ENCODE measurements at places on chromosomes 11 and 22. TPM values are rescaled to one million over a fixed set of nuclear protein-coding genes. Genes with fewer than 3 reads are reported as not detected.

DNA sequence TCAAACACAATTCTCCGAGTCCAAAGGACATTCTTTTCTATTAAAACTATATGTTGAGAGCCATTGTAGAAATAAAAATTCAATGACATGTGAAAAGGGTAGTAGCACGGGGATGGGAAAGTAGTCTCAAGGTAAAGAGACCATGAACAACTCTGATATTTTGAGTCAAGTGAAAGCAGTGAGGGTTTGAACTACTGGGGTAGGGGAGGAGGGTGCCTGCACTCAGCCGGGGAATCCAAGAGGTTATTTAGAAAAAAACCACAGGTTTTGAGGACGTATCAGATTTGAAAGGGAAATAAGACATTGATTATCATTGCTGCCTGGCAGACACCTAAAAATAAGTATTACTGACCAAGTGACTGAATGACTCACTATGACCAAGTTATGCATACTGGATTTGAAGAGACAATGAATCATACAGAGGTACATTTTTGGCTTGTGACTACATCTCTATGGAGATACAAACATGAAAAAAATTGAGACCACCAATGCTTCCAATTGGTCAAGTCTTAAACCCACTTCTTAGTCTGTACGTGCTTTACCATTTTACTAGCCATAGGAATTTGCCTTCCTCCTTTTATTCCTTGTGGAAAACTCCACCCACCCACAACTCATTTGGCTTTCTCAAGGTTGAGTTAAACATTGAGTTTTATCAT, 2.2 kb upstream of the OR52H1 start:
- no peak for DNase-seq

- no peak for DNase-seq
Measured at GRCh38 chr22:35729309-35729698, 11.6 kb downstream of the APOL5 start.

- DNase-seq: no peak
Measured at GRCh38 chr22:28887725-28888459, 4.5 kb downstream of the ZNRF3 start.

DNA sequence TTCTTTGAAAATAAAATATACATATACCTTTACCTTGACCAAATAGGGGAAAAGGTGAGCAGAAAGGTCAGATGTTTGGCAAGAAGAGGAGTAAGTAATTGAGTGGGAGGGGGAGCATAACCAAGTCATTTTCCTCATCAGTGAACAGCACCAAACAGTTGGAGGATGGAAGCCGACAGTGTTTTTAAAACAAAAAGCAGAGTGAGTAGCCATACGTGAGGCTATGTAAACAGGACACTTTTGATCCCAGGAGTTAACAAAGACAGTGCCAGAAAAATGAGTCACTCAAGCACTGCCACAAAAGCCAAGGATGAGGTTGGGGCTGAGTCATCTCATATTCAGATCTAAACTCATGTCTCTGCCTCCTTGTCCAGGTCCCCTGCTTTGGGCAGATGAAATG, 734.7 kb downstream of the KCNA4 start:
- DNase-seq: no peak

GRCh38 chr22:37044634-37045625, 6.6 kb upstream of the KCTD17 start:
- DNase-seq: no peak

DNA sequence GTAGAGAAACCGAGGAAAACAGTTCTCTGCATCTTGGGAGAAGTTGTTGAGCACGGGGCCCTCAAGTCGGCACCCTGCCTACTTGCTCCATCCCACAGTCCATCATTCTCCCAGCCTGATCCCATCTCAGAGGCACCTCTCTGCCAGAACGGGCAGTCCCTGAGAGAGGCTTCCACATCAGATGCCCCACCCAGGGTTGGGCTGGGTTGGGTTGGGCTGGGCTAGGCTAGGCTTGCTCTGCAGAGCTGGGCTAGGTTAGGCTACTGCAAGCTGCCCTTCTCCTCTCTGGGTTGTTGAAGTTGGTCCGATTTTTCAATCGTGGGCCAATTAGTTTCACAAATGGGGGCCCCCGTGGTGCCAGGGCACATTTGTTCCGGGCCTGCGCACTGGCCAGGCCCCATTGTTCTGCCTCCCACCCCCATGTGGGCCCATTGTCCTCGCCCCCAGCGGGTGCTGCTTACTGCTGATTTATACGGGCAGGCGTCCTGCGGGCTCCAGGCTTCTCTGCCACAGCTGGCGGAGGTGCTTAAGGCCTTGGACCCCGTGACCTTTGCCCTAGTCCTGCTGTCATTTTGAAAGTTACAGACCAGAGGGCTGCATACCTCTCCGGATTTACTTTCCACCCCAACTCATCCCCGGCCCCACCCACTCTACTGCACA, 63.7 kb upstream of the NNMT start:
- DNase-seq: no peak

DNA sequence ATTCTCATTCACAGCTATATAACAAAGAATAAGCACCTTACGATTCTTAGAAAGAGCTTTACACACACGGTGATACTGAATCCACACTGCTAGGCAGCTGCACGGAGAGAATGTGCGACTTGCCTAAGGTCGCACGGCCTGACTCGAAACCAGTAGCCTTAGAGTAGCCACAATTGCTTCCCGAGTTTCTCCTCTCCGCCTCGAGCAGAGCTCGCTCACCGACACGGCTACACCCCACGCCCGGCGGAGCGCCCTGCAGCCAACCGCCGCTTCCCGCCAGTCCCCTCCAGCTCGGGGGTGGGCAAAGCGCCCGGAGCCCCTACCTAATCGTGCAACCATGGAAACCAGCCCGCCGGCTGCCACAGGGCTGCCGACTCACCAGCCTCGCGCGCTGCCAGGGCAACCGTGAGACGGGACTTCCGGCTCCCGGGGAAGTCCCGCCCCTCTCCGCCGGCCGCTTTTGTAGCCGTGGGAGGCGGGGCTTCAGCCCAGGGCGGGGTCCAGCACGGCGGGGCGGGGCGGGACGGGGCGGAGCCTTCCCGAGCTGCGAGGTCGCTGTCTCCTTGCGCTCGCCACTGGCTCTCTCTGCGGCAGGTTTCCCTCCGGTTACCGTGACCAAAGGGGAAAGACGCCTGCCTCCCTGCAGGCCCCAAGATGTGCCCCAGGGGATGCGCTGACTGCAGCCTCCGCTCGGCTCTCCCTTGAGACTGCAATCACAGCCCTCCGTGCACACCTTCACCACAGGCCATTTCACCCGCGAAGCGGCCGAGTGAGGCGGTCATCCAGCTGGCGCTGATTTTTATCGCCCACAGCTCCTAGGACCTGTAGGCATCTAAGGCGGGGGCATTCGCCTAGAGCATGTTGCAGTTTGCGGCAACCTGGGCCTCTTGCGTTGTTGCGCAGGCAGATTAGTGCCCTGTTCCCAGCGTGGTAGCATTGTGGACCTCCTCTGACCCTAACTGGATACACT, 1.1 kb downstream of the BSCL2 start:
- peak; percentile 94 for DNase-seq

GRCh38 chr11:533586-534395, 1.6 kb downstream of the HRAS start:
- no peak for DNase-seq

DNA sequence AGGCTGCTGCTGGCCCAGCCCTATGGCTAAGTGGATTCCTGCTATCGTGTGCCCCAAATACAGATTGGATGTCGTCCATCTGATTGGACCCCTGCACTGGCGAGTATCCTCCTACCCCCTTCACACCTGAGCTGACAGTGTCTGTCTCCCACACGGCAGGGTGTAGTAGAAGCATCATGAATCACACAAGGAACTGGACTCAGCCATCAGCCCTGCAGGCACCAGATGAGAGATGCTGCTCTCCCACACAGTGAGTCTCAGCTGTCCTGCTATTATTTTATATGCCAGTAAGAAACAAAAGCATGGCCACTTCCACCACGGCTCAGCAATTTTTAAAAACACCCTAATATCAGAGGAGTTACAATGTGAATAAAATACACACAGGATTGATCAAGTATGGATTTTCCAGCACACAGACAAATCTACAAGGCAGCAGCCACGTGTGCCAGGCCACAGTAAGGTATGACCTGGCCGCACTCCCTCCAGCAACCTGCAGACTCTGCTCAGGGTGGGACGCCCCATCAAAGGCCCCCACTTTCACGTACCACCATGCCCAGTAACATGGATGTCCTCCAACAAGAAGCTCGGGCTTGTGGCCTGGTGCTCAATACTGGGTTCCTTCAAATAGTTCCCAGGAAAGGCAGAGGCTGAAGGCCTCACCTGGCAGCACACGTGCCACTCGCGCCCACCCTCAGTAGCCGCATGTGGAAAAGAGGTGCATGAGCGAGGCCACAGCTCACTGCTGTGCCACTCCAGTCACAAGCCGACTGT, 16.4 kb upstream of the SLC25A1 start:
- DNase-seq: no peak

DNA sequence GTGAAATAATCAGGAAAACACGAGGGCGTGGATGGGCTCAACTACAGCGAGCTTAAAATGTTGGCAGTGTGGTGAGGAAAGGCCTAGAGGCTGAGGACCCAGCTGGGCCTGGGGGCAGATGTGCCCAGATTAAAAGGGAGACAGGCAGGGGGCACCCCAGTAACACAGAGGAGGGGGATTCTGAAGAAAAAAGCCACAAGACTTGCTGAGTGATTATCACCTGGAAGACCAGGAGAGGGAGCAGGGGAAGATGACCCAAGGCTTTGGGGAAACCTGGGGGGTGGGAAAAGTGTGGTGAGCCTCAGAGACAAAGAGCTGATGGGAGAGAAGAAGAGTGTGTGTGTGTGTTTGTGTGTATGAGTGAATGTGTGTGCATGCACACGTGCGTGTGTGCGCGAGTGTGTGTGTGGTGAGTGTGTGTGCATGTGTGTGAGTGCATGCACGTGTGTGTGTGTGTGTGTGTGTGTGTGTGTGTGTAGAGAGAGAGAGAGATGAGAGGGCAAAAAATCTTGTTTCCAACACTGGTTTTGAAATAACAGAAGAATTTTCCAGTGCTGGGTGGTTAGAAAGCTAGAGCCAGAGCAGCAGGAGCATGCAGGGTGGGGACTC, 500.5 kb downstream of the BUD13 start:
- no peak for DNase-seq

DNA sequence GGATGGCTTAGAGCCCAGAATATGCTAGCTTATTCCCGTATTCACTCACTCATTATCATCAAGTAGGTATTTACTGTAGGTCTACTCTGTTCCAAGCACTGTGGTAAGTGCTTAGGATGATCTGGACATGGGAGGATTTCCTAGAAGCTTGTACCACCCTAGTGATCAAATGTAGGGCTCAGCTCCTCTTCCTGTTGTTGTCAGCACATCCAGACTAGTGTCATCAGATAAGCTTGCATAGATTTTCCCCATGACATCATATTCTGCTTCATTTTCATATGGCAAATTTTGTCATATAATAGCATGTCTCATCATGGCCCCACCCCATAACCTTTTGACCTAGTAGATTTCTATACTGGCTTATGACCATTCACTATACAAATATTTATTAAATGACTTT, 19.3 kb upstream of the NUCB2 start:
- DNase-seq: no peak

- DNase-seq: no peak
Measured at GRCh38 chr11:111910676-111911562, 651 bp downstream of the CRYAB start.

GRCh38 chr11:4763096-4763495, 6.6 kb downstream of the OR51F1 start:
- no peak for DNase-seq

- no peak for DNase-seq
Measured at GRCh38 chr22:45932071-45932470, 44.9 kb downstream of the WNT7B start.

DNA sequence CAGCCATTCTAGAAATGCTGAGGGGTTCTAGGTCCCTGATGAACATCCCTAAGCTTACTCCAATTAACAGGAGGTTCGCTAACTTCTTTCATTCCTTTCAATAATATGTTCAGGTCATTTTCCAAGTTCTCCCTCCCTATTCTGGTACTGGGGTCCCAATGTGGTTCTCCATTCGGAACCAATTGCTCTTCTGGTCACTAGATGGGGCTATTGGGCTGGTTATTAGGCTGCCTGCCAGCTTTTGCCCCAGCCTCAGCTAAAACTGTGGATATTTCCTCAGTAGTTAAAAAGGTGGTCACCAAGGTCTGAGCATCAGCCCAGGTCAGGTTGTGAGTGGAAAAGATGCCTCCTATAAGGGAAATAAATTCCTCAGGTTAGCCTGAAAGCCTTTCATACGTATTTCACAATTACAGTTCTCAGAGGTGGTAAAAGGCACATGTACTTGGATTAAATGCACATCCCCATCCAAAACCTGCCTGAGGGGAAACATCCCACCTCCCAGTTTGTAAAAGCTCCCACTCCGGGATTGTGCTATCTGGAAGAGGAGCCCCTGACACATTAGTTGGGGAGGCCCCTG, 161.1 kb upstream of the CCDC179 start:
- no peak for DNase-seq

- DNase-seq: peak; percentile 68
Measured at GRCh38 chr11:62664405-62665074, 470 bp downstream of the C11orf98 start.

DNA sequence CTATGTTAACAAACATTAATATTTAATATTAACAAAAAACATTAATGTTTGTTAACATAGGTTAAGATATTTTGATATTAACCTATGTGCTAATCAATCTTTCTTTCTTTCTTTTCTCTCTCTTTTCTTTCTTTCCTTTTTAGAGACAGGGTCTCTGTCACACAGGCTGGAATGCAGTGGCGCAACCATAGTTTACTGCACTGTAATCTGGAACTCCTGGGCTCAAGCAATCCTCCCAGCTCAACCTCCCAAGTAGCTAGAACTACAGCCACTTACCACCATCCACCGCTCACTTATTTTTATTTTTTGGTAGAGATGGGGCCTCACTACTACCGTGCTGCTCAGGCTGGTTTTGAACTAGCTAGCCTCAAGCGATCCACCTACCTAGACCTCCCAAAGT, 13.2 kb downstream of the SIK3 start:
- no peak for DNase-seq

DNA sequence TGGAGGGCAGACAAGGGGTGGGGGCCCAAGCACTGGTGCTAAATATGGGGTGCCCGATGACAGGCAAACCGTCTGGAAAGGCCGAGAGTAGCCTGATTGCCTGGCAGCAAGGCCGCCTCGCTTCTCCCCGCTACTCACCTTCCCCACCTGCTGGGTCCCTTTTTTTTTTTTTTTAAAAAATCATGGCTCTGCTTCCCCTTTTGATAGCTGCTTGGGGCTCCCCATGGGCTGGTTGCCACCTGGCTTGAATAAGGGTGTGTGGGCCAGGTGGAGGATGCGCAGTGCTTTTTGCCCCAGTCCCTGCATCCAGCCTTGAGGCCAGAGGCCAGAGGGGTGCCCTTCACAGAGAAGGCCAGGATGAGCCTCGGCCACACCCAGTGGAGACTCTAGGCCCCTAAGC, 112.0 kb downstream of the ST3GAL4 start:
- no peak for DNase-seq

The ST13 gene
- total RNA-seq: 203 TPM

The ACAD8 gene
- 28.1 TPM for total RNA-seq

The KCNK4 gene
- not detected for total RNA-seq

The CACNA1I gene
- total RNA-seq: 0.18 TPM

The THOC5 gene
- 21.1 TPM for total RNA-seq

The ILK gene
- total RNA-seq: 149 TPM

The LRRN4CL gene
- total RNA-seq: 2.2 TPM

The NXPE4 gene
- 142 TPM for total RNA-seq

The GRK3 gene
- 4.1 TPM for total RNA-seq

The SUSD2 gene
- total RNA-seq: 2.7 TPM

The CCDC85B gene
- total RNA-seq: 7.1 TPM

The HEPHL1 gene
- total RNA-seq: not detected

The PPME1 gene
- total RNA-seq: 26.7 TPM

The CECR2 gene
- 0.21 TPM for total RNA-seq

The GAB2 gene
- 27.7 TPM for total RNA-seq

The CARS1 gene
- total RNA-seq: 56.2 TPM

The UVRAG gene
- total RNA-seq: 22.4 TPM
